ENCODE measurements at places on chromosomes 12 and 14.

DNA sequence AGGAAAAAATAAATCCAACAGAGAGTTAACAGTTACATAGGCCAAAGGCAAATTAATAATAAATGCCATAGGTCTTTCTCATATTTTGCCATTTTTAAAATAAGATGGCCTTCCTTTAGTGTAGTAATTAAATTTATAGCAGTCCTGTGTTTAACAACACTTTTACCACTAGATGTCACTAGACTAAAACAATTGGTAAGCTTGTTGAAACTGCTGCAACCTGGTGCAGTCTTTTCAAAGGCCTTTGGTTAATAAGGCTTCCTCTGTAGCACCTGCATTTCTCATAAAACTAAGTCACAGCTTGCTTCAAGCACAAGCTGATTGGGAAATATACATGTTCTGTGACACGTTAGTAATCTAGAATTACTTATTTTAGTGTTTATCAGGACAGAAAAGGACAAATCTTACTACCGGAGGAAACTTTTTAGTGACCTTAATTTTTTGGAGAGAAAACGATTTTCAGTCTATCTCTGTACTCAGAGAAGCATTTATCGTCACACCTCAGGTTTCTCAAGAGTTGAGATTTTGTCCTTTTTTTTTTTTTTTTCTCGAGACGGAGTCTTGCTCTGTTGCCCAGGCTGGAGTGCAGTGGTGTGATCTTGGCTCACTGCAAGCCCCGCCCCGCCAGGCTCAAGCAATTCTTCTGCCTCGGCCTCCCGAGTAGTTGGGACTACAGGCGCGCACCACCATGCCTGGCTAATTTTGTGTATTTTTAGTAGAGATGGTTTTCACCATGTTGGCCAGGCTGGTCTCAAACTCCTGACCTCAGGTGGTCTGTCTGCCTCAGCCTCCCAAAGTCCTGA, 20.0 kb downstream of the BORCS5 start:
- no peak for DNase-seq

- no peak for DNase-seq
Measured at GRCh38 chr14:91142214-91142668, 28.4 kb downstream of the DGLUCY start.

- no peak for DNase-seq
Measured at GRCh38 chr14:34420547-34421150, 41.4 kb downstream of the SPTSSA start.

GRCh38 chr12:51896236-51896635, 8.3 kb downstream of the ANKRD33 start:
- no peak for DNase-seq

- no peak for DNase-seq
Measured at GRCh38 chr12:77893918-77894317, 63.2 kb downstream of the NAV3 start.

DNA sequence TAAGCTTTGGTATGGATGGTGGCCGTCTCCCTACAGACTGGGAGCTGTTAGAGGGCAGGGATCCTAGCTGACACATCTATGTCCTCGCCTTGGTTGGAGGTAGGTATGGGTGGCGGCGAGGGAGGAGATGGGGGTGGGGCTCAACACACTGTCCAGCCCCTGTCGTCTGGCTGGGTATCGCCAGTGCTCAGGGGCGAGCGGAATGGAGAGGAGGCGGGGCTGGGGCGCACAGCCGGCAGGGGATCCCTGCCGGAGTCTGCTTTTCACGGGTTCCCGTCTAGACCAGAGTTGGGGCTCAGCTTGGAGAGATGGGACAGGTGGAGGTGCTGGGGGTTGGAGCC, 16.1 kb downstream of the TAMALIN start:
- DNase-seq = no peak

- DNase-seq = no peak
Measured at GRCh38 chr14:72701605-72702004, 192.3 kb downstream of the DPF3 start.

DNA sequence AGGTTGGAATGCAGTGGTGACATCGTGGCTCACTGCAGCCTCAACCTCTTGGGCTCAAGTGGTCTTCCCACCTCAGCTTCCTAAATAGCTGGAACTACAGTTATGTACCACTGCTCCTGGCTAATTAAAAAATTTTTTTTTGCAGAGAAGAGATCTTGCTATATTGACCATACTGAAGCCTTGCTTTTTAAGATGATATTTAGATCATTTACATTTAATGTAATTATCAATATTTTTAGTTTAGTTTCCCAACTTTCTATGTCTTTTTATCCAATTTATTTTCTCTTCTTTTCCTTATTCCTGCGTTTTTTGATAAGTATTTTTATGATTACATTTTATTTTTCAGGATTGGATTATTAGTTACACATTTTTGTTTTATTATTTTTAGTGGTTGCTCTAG, 340.1 kb downstream of the APAF1 start:
- DNase-seq = no peak

DNA sequence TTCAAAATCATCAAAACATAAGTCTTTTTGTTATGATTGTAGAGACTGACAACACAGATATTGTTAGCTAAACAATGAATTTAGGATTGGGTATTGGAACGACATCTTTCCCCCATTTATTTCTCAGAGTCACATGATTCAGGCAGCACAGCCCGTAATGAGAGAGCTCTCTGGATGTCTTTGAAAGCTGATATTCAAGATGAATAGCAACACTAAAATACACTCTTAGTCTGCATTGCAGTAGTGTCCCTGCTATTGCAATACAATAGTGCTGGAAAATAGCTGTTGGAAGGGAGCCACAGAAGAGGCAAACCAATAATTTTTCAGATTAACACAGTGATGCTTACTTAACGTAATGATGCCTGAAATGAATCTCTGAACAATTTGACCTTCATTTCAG, 9.9 kb downstream of the GTSF1 start:
- DNase-seq = no peak

- no peak for DNase-seq
Measured at GRCh38 chr12:67727702-67728666, 79.4 kb downstream of the DYRK2 start.

DNA sequence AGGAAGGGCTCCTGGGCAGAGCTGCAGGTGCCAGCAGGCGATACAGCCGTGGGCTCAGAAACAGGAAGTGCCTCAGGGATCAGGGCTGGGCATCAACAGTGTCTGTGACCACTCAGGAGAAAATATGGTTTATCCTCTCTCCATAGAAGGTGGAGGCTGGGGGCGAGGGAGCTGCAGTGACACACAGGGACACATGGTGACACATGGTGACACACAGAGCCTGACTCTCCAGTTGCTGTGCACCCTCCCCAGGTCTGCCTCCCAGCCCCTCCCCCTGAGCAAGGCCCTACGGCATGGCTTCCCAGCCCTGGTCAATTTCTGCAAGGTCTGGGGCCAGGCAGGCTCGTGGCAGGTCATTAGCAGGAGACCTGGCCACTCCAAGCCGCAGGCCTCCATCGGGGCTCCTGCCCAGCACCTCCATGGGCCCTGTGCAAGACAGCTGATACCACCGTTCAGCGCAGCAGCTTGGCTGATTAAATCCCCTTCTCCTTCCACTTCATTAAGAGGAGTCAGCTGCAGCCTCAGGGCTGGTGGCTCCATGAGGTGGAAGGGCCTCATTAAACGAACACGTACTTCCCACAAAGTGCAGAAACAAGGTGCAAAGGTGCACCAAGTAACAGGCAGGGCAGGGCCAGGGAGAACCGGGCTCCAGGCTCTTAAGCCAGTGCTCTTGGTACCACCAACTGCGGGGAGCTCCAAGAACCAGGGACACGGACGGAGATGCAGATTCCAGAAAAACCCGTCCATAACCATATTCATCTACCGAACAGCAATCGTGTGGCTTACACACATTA, 60.7 kb downstream of the CCNK start:
- DNase-seq = no peak

DNA sequence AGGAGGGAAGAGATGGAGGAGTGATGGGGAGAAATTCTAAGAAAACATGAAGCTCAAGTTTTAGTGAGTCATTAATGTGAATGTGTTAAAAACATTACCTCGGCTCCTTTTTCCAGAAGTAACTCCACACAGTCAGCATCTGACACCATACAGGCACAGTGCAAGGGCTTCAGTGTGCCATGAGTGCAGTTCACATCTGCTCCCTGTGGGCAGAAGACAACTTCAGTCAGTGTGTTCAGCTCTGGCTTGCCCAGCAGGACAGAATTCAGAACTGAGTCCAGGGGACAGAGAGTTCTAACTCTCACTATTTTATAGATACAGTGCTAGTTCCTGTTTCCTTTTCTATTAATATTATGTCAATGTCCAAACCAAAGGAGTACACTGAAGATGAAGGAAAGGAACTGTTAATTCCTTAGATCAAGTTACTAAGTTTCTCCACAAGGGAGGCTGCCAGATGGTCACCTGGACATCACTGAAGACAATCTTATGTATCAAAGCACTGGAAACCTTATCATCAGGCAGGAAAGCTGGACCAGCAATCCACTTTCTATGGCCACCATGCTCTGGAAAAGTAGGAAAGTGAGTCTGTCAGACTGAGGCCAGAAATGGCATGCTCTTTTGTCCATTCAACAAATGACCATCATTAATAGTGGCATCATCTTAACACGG, 6.1 kb downstream of the ASB8 start:
- no peak for DNase-seq

GRCh38 chr12:91317306-91317705, 134.7 kb upstream of the DCN start:
- DNase-seq = no peak

DNA sequence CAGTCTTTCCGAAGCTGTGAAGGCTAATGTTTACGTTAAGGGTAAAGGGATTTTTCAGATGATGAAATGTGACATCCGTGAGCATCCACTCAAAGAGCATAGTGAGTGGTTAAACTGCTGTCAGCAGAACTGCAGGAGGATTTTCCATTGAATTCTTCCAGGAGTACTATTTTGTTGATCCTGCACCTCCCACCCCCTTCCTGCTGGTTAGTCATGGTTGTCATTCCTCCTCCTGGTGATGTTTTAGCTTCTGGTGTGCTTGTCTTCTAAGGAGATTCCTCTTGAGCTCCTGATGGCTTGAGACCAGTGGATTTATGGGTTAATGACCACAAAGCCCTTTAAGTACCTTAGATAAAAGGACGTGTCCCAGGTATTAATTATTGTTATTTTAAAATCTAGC, 2.4 kb upstream of the GPRC5D start:
- DNase-seq = no peak

DNA sequence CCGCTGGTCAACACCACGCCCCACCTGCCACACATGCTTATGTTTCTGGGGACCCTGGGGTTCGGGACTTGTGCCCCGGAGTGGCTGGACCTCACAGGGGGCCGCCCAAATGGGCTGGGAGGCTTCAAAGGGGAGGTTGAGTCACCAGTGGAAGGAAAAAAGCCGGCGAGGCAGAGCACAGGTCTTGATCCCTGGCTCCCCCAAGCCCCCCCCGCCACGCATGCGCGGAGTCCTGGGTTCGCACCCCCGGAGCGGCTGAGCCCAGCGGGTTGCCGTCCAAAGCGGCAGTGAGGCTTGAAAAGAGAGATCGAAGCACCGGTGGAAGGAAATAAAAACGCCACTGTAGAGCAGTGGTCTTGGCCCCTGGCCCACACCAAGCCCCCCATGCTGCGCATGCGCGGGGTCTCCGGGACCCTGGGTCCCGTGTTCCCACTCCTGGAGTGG, 313.5 kb downstream of the ALG10 start:
- no peak for DNase-seq

- no peak for DNase-seq
Measured at GRCh38 chr12:4997939-4998338, 45.7 kb upstream of the KCNA5 start.

DNA sequence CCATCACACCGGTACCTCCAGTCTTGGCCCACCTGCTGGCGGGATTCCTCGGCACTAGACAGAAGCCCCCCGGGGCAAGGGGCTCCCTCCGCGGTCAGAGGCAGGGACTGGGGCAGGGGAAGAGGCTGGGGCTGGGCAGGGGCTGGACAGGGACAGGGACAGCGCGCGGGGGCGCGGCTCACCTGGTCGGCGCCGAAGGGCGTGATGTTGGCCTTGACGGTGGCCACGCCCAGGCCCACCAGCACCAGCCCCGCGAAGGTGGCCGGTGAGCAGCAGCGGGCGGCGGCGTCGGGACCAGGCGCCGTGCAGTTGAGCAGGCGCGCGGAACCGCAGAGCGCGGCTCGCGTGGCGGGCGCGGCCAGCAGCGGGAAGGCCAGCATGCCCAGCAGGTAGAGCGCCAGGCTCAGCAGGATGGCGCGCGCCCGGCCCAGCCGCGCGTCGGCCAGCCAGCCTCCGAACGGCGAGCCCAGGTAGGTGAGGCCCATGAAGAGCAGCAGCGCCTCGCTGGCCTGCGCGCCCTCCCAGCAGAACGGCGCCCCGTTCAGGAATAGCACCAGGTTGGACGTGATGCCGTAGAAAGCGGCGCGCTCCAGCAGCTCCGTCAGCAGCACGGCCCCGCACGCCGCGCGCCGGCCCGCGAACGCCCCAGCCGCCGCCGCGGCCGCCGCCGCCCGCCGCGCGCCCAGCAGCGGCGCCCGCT, 392 bp downstream of the SLC15A4 start:
- no peak for DNase-seq

DNA sequence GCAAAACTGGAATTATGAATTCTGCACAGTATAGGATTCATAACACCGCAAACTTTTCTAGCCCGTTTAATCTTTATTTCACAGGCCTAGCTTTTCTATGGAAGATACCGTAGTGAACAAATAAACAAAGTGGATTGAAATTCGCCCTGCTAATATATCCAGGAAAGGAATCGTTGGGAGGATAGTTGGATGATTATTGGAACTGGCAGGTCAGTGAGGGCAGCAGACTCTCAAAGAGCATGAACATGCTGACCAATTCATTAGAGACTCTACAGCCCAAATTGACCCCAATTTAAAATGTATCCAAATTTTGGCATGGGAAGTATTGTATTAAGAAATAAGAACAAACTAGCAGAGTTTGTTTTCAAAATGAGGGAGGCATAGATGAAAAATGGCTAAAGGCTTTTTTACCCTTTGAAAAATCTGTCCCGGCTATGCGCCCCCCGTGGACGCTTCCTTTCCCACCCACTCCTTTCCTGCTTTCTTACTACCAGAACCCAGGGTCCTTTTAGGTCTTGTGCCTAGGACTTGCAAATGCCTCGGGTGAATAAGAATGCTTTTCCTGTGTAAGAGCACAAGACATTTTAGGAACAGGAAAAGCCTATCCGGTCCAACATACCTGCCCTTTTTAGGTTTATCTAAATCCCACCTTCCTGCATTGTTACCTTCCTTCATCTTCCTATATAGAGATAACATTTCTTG, 84.6 kb upstream of the PTPRB start:
- no peak for DNase-seq
